Activated T-helper 1 cell treated with anti-CD3 and anti-CD28 coated beads, Interleukin-12 subunit alpha, Interleukin-12 subunit beta, Interleukin-2, Interleukin-4 antibody, amounts not matched to agents 30 ng/mL and 10 ng/mL and 1 ng/mL, durations not matched to agents 14 hours and 24 hours and 36 hours (primary cell): ENCODE measurements at places on chromosomes 5 and 9. TPM values are rescaled to one million over a fixed set of nuclear protein-coding genes. Genes with fewer than 3 reads are reported as not detected.

The SLCO6A1 gene
- total RNA-seq: not detected in 2 replicates

The NR2F1-AS1 gene
- total RNA-seq: not detected in 2 replicates

The ATP10B gene
- total RNA-seq: not detected in 2 replicates

The SLC35D2 gene
- 7.9 and 8.5 TPM in 2 replicates for total RNA-seq

The HMCN2 gene
- total RNA-seq: not detected in 2 replicates

The MARVELD2 gene
- 0.23 and 0.32 TPM in 2 replicates for total RNA-seq

The SPATA9 gene
- total RNA-seq: not detected in 2 replicates

The PRSS3 gene
- total RNA-seq: not detected in 2 replicates

The CTXN3 gene
- not detected in 2 replicates for total RNA-seq

The FRMPD1 gene
- 0.03 TPM in 1 of 2 replicates, not detected in the other for total RNA-seq

The LRRTM2 gene
- total RNA-seq: 0.12 TPM in 1 of 2 replicates, not detected in the other

The ECM2 gene
- not detected in 2 replicates for total RNA-seq

The DRD1 gene
- not detected in 2 replicates for total RNA-seq

The LCN9 gene
- total RNA-seq: not detected in 2 replicates

The BRINP1 gene
- total RNA-seq: not detected in 2 replicates

- DNase-seq: no peak
Measured at GRCh38 chr9:134422301-134423090, 96.2 kb downstream of the RXRA start.

GRCh38 chr5:84724683-84725082 is 340.0 kb upstream of the EDIL3 start:
- no peak for DNase-seq

DNA sequence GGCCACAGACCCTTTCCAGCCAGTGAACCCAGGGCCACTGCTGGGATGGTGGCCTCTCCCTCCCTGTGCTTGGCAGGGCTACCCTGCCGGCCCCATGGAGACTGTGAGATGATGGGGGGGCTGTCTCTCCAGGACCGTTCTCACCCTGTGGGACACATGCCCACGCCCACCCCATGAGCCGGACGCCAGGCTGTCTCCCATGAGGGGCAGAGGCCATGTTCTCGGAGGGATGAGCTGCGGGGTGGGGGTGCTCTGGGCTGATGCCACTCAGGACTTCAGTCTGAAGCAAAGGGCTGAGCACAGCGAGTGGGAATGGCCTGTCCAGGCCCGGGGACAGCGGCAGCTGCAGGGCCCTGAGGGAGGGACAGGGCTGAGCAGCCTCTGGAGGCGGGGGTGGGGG is 88.9 kb downstream of the KCNT1 start:
- DNase-seq: no peak

DNA sequence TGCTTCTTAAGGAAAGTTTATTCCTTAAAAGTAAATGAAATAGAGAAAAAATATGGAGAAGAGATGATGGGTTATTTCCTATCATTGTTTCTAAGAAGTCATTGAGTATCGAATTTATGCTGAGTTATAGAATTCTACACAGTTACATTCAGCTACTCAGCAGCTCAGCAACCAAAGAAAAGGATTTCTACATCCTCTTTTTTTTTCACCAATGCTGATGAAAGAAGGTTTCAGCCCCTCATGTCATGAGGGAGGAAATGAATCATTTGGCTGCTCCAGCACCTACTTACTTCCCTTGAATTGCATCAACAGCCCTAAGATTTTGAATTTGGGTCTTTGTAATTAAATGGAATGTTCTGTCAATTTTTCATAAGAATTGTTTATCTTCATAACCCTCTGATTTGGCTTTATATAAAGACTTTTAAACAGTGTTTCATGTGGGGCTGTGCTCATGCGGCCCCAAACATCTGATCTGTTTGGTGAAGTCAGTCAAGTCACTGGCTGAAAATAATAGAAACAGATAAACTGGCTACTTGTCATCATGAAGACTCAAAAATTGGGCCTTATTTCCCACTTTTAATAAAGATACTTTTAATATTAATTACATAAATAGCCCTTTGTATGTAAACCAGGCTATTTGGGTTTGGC is 18.5 kb upstream of the SNX2 start:
- no peak for DNase-seq

DNA sequence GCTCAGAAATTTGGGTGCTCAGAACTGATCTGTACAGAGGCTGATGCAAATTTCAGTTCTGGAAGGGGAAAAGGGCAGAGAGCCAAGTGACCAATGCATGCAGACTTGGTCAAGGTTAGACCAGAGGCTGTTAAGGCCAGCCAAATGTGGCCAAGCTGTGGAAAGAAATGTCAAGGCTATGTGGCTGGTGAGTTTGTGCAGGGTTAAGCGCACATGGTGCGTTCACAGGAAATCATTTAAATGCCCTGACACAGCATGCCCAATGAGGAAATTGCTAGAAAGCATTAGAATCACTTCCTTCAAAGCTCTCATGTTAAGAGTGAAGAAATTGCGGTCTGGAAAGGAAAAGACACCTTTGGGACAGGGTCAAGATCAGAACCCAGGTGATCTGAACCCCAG is 58.0 kb downstream of the PTPN3 start:
- DNase-seq: no peak

GRCh38 chr5:93592883-93593282 is 9.9 kb downstream of the NR2F1 start:
- no peak for DNase-seq

DNA sequence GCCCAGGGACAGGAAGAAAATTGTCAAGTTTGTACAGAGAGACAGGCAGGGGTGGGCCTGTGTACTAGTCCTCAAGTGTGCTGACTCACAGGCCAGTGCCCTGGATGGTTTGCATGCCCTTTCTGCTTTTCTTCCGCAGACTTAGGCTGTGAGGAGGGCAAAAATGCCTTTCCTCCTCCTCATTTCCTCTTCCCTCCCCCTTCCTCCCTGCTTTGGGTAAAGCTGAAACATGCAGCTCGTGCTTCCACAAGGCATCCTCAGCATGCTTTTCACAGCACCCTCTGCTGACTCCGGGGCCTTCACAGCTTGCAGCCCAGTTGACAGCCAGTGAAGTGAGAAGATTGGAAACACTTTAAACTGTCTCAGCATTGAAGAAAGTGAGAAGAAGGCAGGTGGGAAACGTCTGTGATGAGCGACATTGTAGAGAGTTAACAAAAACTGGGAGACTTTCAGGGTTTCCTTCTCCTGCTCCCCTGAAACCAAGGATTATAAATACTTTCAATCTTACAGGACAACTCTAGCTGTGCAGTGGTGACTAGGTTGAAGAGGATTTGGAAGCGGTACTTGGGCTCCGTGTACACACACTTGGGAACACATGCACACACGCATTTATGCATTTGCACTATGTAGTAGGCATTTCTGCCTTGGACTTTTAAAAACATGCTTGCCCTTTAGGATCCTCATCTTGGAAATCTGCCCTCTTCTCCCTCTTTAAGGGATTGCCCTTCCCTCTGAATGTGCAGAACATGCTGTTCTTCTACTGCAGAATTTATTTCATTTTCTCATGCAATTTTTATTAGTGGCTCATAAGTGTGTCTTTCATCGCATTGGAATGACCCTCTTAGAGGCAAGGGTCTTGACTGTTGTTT is 138.8 kb downstream of the GRIA1 start:
- DNase-seq: no peak

DNA sequence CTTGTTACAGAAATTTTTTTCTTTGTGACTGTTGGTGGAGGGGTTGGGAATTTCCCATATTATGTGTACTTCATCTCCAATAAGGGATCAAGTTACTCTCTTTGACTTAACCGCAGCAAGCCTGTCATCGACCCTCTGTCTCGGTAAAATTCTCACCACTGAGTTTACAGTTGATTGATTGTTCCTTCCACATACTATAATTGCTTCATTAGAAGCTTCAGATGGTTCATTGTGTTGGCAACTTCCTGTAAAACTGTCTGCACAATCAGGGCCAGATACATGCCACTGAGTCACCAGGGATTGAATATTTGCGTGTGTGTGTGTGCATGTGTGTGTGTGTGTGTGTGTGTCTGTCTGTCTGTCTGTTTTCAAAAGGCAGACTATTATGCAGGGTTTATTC is 176.6 kb downstream of the ZNF462 start:
- no peak for DNase-seq

DNA sequence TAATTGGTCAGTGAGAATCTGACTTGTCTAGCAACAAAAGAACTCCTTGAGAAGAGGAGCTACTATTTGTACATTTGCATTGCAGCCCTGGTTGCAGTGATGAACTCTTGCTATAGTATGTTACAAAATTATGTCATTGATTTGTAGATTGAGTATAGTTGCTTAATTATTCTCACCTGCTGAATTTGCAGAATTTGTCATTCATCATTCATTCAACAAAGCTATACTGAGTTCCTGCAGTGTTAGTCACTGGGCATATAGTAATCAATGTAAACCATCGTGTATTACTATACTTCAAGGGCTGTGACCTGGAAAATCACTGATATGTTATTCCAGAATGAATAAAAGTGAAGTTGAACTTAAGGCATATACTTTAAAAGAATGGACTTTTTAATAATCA is 50.1 kb downstream of the SLC1A3 start:
- DNase-seq: no peak

- peak; percentile 10 for DNase-seq
Measured at GRCh38 chr5:16160706-16161105, 18.9 kb downstream of the MARCHF11 start.

DNA sequence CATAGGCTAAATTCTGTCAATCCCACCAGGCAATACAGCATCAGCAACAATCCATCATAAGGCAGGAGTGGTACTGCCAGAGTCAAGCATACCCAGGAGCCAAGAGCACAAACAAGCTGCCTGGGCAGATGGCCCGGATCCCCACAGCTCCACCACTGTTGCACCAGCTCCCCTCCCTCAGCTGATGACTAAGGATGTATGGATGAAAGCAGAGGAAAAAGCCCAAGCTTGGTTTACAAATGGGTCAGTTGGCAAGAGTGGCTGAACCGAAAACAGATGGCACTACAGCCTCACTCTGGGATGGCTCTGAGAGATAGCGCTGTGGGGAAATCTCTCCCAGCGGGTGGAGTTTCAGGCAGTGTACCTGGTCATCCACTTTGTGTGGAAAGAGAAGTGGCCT is 29.4 kb downstream of the DROSHA start:
- no peak for DNase-seq

GRCh38 chr5:129670957-129671500 is 76.9 kb upstream of the MINAR2 start:
- DNase-seq: no peak

- no peak for DNase-seq
Measured at GRCh38 chr5:99248066-99248465, 319.3 kb upstream of the CHD1 start.

DNA sequence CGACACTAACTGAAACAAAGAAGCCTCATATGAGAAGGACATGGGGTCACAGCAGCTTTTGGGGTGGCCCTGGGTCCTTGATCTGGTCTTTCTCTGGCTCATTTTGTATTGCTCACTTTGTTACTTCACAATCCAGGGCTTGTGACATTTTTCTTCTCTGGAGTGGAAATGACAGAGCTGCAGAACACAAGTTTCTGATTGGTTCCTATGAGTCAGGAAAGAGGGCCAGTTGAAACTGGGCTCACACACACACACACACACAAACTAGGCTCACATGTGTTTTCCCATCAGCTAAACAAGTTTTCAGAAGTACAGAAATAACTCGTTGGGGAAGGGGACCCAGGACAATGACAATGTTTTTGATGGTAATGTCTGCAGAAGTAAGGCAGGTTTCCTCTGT is 54.3 kb downstream of the TMC1 start:
- DNase-seq: no peak

GRCh38 chr5:78638423-78638822 is 10.1 kb downstream of the LHFPL2 start:
- DNase-seq: no peak

DNA sequence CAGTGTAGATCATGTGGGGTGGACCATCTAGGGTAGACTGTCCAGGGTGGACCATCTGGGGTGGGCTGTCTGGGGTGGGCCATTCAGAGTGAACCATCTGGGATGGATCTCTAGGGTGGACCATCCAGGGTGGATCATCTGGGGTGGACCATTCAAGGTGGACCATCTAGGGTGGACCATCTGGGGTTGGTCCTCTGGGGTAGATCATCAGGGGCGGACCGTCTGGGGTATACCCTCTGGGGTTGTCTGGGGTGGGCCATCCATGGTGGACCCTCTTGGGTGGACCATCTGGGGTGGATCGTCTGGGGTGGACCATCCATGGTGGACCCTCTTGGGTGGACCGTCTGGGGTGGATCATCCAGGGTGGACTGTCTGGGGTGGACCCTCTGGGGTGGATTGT is 64.3 kb downstream of the KCNT1 start:
- no peak for DNase-seq

- no peak for DNase-seq
Measured at GRCh38 chr5:89072842-89073672, 190.1 kb upstream of the MEF2C start.
